ENCODE measurements at places on chromosomes 12 and 14.

- no peak for DNase-seq
Observed at GRCh38 chr12:40575987-40576386, 116.3 kb upstream of the CNTN1 start.

DNA sequence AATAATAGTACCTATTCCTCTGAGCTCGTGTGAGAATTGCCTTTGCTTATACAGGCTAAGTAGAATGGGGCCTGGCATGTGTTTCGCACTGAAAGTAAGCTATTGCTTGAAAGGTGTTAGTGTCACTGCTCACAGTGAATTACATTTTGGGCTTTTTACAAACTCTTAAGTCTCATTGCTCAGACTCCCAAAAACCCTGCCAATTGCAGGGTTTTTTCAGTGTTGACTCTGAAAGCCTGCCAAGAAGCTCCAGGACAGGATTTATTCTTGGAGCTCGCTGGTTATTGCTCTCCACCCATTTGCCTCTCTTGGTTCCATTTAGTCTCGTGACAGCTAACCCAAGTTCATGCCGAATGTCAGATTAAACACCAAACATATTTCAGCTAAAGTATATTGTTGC is 39.8 kb downstream of the NOPCHAP1 start:
- no peak for DNase-seq

GRCh38 chr14:79586416-79586815 is 624.9 kb downstream of the DIO2 start:
- no peak for DNase-seq

- no peak for DNase-seq
Observed at GRCh38 chr12:29593001-29593400, 95.5 kb upstream of the OVCH1 start.

GRCh38 chr12:132033627-132034026 is 83.9 kb downstream of the EP400 start:
- no peak for DNase-seq

DNA sequence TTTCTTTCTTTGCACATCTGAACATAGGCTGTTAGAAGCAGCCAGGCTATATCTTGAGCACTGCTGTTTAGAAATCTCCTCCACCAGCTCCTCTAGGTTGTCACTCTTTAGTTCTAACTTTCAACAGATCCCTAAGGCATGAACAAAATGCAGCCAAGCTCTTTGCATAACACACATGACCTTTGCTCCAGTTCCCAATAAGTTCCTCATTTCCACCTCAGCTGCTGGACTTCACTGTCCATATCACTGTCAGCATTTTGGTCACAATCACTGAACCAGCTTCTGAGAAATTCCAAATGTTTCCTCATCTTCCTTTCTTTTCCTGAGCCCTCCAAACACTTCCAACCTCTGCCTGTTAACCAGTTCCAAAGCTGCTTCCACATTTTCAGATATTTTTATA is 27.6 kb upstream of the C14orf132 start:
- no peak for DNase-seq

DNA sequence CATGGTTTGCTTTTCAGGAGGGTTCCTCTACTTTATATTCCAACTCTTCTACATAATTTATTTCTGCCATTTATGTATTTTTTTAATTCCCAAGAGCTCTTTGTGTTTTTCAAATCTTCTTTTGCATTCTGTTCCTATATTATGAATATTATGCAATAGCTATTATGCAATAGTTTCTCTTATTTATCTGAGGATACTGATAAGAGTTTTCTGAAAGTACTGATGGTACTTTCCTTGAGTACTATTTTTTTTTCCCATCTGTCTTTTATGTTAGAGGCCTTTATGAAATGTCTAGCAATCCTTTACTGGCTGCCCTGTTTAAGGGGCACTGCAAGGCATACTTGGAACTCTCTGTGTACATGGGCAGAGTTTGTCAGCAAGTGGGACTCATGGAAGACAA is 93.4 kb downstream of the SLC41A2 start:
- DNase-seq: no peak

DNA sequence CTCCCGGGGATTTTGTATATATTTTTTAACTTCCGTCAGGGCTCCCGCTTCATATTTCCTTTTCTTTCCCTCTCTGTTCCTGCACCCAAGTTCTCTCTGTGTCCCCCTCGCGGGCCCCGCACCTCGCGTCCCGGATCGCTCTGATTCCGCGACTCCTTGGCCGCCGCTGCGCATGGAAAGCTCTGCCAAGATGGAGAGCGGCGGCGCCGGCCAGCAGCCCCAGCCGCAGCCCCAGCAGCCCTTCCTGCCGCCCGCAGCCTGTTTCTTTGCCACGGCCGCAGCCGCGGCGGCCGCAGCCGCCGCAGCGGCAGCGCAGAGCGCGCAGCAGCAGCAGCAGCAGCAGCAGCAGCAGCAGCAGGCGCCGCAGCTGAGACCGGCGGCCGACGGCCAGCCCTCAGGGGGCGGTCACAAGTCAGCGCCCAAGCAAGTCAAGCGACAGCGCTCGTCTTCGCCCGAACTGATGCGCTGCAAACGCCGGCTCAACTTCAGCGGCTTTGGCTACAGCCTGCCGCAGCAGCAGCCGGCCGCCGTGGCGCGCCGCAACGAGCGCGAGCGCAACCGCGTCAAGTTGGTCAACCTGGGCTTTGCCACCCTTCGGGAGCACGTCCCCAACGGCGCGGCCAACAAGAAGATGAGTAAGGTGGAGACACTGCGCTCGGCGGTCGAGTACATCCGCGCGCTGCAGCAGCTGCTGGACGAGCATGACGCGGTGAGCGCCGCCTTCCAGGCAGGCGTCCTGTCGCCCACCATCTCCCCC is 777 bp downstream of the ASCL1 start:
- DNase-seq: no peak

DNA sequence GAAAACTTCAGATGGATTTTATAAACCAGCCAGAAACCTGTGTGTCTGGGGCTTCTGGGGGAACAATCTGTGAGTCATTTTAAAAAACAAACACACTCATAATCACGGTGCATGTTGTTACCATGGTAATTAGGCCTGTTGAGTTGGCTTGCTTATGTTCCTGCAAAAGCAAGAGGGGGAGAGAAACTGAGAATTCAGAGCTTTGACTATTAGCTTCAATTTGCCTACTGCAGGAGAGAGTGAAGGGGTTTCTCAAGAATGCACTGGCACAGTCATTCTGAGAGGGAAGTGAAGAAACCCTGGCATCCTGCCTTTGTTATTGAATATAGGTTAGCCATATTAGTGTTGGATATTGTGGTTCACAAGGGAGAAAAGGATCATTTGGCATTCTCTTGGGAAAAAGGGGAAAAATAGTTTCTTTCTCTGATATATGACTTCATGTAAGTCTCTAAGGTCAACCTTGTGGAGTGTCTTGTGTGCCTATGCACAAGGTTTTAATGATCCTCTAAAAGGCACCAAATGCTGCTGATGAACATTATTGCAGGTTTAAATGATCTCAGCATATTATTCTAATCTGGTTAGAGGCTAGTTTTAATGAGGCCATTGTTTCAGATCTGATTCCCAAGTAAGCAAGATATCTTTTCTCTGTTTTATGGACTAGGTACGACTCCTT is 12.9 kb downstream of the GNG2 start:
- no peak for DNase-seq

DNA sequence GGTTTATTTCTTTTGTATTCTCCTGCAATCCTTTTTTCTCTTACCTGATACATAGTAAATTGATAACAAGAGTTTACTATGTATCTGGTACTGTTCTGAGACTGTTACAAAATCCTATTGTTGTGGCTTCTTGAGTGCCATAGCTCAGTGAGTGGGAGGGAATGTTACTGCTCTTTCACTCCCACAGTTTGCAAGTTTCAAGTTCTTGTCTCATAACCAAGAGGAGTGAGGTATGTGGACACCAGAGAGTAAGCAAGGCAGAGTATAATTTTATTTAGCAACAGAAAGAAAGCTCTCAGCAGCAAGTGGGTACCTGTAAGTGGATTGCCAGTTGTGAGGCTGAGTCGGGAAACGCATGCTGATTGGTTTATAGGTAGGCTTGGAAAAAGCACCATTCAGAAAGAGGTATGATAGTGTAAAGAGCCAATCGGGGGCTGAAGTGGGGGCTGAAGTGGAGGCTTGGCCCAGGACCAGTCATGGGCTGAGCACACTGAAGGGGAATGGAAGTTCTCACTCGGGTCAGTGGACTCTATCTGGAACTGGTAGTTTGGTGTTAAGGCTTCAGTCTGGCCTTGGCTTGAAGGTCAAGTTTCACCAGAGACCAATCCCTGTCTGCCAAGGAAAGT is 850.8 kb downstream of the TMTC2 start:
- no peak for DNase-seq

DNA sequence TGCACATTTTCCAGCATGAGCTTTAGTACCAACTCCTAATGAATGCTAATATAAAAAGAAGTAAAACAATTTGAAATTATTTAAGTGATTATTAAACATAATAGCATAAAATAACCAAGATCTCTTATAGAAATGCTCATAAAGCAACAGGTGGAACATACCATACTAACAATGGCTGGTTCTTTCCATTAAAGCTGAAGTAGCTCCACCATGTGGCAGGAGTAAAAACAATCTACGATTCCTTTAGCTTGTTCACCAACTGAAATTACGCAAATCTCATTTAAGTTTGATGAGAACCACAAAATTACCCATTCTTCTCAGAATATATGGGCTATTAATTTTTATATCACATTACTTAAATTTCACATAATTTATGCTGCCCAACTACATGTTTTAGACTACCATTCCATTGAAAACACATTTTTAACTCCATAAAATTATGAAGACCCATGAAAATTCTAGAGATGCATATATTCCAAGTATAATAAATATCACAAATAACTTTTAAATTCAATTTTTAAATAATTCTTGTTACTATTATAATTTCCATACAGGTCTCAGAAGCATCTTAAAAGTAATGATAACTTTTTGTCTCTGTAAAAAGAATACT is 213.6 kb downstream of the DAD1 start:
- no peak for DNase-seq

DNA sequence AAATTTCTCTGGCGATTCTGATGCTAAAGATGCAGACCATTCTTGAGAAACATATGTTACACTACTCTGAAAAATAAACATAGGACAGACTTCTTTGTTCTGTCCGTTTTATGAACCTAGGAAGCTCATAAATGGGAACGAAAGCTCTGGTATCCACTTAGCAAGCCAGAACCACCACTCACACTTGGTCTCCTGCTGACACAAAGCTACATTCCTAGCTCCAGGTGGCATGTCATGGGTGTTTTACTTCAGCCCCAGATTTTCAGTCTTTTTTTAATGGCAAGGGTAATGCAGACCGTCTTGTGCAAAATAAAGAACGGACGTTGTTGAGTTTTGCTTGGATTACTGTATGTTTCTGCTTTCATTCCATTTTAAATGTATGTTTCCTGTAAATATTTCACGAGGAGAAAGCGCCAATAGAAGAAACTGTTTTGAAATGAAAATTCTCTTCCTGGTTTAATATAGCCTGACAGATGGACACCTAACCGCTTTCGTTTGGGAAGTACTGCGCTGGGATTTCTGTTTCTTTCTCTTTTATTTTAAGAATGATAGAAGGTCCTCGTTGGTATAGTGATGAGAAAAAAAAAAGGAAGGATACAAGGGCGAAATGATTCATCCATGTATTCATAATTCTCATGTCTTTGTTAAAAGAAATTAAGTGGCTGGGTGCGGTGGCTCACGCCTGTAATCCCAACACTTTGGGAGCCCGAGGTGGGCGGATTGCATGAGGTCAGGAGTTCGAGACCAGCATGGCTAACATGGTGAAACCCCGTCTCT is 871 bp upstream of the COQ5 start:
- no peak for DNase-seq

GRCh38 chr12:127809275-127809674 is 457.7 kb upstream of the TMEM132C start:
- no peak for DNase-seq

DNA sequence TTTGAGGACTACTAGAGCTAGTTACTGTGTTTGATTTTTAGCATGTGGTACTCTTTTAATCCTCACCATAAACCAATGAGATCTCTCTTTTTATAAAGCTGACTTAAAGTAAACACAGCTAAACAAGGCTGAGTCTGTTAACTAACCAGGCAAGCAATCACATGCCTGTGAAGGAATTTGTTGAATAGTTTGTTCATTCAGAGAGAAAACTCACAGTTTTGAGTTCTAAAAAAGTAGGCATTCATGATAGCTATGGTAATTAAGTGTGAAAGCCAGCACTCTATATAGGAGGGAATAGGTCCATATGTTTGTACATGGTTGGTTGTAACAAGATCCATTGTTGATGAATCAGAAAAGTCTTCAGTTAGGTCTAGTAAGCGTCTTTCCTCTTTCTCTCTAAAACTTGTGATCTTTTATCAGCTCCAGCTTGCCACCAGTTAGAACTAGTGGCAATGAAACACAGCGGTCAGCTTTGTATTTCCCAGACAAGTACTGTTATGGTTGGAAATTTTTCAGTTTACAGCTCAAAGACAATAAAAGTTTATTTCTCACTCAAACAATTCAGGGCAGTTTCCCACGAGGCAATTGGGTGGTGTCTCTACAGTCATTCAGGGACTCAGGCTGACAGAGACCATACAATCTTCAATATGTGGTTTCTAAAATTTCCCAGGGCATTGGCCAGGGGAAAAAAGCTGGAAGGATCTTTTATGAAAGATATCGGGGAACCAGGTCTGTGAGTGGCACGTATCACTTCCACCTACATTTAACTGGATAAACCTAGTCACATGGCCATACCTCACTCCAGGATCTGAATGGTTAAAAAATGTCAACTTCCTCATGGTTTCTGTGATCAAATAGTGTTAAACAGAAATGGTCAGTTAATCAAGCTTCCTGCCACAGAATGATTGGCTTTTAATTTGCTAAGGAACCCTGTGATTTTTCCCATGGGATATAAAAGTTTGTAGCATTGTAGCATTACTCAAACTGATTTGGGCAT is 203.1 kb downstream of the KIF21A start:
- no peak for DNase-seq

- no peak for DNase-seq
Observed at GRCh38 chr12:67057072-67057471, 212.1 kb upstream of the CAND1 start.

DNA sequence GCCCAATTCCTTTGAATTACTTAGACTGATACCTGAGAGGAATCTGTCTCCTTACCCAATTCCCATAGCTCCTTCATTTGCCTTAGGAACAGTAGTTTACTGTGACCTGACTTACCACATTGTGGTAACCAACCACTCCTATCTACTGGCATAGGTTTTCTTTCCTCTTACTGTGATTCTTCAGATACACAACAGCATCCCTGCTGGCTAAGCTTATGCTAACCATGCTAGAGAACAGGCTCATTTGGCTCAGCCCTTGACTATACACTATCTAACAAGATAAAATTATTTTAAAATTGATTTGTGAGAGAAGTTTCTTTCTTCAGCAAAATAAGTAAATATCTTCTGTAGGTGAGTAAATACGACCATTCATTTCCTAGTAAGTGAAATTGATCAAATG is 320.4 kb upstream of the DDHD1 start:
- DNase-seq: no peak

GRCh38 chr14:70919774-70920173 is 12.5 kb downstream of the PCNX1 start:
- DNase-seq: no peak

- no peak for DNase-seq
Observed at GRCh38 chr14:105602799-105603793, 76.7 kb downstream of the TMEM121 start.

DNA sequence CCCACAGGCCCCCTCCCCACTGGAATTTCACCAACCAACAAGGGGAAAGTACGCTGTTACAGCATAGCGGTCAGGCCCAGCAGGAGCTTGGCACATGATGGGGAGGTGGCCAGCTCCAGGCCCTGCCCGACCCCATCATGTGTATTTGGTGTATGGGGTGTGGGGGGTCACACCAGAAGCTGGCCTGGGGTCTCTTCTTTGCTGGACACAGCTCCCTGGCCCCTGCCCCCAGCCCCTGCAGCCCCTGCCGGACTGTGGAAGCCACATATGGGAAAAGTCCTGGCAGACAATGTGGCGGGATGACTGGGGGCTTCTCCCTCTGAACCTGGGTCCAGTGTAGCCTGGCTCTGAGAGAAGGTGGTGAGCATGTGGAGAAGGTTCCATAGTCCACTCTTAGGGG is 12.4 kb downstream of the NGB start:
- DNase-seq: no peak

Measured in activated T-helper 1 cell treated with Interleukin-2 at 50 U/mL for 16 hours (primary cell).